Mammary epithelial cell (primary cell): ENCODE measurements at places on chromosomes 2 and 18. TPM values are rescaled to one million over a fixed set of nuclear protein-coding genes. Genes with fewer than 3 reads are reported as not detected.
A peak's percentile ranks its signal among the peaks of the same experiment; 100 is the strongest.

DNA sequence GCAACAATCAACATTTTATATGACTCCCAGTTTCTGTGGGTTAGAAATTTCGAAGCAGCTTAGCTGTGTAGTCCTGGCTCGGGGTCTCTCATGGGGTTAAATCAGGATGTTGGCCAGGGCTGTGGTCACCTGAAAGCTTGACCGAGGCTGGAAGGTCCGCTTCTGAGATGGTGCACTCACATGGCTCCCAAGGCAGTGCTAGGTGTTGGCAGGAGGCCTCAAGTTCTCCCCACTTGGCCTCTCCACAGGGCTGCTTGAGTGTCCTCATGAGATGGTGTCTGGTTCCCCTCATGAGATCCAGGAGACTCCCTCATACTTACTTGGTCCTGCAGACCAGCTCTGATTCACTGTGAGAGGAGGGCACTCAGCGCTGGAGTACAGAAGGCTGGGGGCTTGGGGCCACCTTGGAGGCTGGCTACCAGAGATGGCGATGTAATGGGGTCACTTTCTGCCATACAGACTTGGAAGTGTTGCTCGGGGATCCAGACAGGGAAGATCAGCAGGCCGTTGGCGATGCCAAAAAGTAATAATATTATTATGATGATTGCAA, 98.8 kb downstream of the INHBB start:
- no peak for DNase-seq

The TUBA4B gene
- polyA plus RNA-seq: 0.08 TPM

GRCh38 chr2:74399785-74400184, 19.7 kb upstream of the DCTN1 start:
- DNase-seq: peak; percentile 27

The ALK gene
- polyA plus RNA-seq: not detected

- no peak for DNase-seq
Measured at GRCh38 chr2:84972207-84972783, 1.3 kb downstream of the KCMF1 start.

GRCh38 chr2:231452799-231453508, 11.3 kb downstream of the NCL start:
- DNase-seq: no peak

GRCh38 chr2:152400607-152401214, 65.7 kb downstream of the FMNL2 start:
- peak; percentile 39 for DNase-seq

The GALNT13 gene
- polyA plus RNA-seq: not detected

GRCh38 chr2:9979977-9980376, 28.5 kb downstream of the GRHL1 start:
- no peak for DNase-seq

The MAPRE3 gene
- polyA plus RNA-seq: 12.3 TPM

The POTEI gene
- 0.01 TPM for polyA plus RNA-seq

DNA sequence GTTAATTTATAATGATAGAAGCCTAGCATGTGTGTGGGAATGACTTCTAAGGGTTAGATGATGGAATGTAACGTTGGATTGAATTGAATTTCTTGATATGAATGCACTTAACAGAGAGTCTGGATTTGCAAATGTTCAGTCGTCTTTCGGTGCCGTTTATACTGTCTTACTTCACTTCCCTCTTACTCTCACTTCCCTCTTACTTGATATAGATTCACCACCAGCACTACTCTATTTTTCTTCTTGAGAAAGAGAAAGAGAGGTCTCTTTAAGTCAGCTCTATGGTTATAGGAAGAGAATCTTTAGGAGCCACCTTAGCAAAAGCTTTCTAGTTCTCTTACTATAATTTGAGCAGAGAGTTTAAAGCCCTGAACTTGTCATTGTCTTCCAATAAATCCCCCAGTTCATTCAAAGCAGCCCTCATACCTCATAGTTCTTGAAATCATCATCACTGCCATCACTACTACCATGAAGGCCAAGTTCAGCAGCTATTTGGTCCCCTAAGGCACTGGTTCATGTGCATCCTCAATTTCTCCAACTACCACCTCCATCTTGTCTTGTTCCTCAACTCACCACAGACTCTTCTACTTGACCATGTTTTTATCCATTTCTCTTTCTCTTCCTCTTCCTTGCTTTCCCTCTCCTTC, 501.7 kb upstream of the TCF4 start:
- no peak for DNase-seq

- no peak for DNase-seq
Measured at GRCh38 chr2:178530131-178530530, 49.9 kb downstream of the PLEKHA3 start.

The SPP2 gene
- polyA plus RNA-seq: not detected

The GTF2A1L gene
- polyA plus RNA-seq: not detected

The TMEM214 gene
- 84.8 TPM for polyA plus RNA-seq

- DNase-seq: peak; percentile 71
Measured at GRCh38 chr2:105249181-105249580, 7.6 kb downstream of the GPR45 start.

- DNase-seq: no peak
Measured at GRCh38 chr2:241666627-241667400, 19.8 kb downstream of the DTYMK start.

- no peak for DNase-seq
Measured at GRCh38 chr2:68700560-68700959, 34.1 kb upstream of the ARHGAP25 start.

The INPP5D gene
- polyA plus RNA-seq: 27.5 TPM

DNA sequence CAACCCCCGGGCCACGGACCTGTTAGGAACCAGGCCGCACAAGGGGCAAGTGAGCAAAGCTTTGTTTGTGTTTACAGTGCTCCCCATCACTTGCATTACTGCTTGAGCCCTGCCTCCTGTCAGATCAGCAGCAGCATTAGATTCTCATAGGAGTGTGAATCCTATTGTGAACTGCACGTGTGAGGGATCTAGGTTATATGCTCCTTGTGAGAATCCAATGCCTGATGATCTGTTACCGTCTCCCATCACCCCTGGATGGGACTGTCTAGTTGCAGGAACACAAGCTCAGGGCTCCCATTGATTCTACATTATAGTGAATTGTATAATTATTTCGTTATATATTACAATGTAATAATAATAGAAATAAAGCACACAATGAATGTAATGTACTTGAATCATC, 125.6 kb downstream of the FMNL2 start:
- no peak for DNase-seq

GRCh38 chr2:66364495-66365333, 70.2 kb upstream of the MEIS1 start:
- DNase-seq: peak; percentile 36

DNA sequence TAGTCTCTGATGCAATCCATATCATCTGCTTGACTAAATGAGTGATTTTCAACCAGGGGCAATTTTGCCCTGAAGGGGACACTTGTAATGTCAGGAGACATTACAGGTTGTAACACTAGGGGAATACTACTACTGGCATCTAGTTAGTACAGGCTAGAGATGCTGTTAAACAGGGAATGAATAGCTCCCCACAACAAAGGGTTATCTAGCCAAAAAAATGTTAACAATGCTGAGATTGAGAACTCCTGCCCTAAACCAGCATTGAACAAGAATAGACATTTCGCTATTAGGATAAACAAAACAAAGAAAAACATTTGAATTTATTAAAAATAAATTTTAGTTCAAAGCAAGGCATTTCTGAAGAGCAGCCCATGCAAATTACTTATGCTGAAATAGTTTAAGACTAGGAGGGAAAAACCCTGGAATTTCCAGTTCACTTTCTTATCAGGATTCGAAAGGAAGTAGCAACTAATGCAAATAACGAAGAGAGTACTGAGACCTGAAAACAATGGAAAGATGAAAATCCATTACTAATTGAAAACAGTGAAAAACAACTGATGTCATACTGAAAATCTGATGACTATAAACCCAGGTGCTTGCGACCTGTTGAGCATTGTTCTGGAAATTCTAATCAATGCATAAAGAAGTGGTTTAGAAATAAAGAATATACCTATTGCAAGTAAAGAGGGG, 53.1 kb downstream of the CAB39 start:
- no peak for DNase-seq

- DNase-seq: peak; percentile 46
Measured at GRCh38 chr2:28658369-28658768, 93.3 kb upstream of the PPP1CB start.

- no peak for DNase-seq
Measured at GRCh38 chr2:119267604-119268003, 44.0 kb downstream of the STEAP3 start.

The AFF3 gene
- polyA plus RNA-seq: 0.01 TPM

The AQP4 gene
- polyA plus RNA-seq: not detected

- DNase-seq: no peak
Measured at GRCh38 chr2:53867169-53867568, 7.4 kb upstream of the GPR75 start.

DNA sequence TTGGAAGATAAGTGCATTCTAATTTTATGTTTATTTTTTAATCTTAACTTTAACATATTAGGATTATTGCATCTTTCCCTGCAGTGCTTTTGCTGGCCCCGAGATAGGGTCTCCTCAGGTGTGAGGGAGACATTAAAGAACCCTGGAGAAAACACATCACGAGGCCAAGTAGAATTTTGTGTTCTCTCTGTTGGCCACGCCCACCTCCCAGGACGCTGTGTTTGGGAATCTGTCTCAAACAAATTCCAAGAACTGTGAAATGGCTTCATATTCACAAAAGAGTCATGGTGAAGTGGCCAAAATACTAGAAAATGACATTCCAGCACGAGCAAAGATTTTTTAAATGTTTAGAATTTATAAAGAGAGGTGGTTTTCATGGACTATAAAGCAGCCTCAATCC, 27.3 kb downstream of the RNF144A start:
- no peak for DNase-seq

- DNase-seq: peak; percentile 98
Measured at GRCh38 chr2:229282758-229283546, 11.9 kb upstream of the PID1 start.

- DNase-seq: peak; percentile 54
Measured at GRCh38 chr18:11654736-11655605, 34.1 kb upstream of the GNAL start.

- no peak for DNase-seq
Measured at GRCh38 chr2:68466778-68467076, 367 bp downstream of the FBXO48 start.

- no peak for DNase-seq
Measured at GRCh38 chr2:125398738-125399524, 1257.0 kb upstream of the GYPC start.

The HTR2B gene
- not detected for polyA plus RNA-seq
